ENCODE measurements at places on chromosomes 5 and 9.

GRCh38 chr5:148831590-148832565 lies 5.5 kb downstream of the ADRB2 start:
- no peak for DNase-seq

- no peak for DNase-seq
These were observed 3.2 kb upstream of the CORO2A start for GRCh38 chr9:98195671-98196070.

GRCh38 chr5:122907276-122907675 lies 61.9 kb downstream of the SNX24 start:
- DNase-seq: peak; percentile 66

DNA sequence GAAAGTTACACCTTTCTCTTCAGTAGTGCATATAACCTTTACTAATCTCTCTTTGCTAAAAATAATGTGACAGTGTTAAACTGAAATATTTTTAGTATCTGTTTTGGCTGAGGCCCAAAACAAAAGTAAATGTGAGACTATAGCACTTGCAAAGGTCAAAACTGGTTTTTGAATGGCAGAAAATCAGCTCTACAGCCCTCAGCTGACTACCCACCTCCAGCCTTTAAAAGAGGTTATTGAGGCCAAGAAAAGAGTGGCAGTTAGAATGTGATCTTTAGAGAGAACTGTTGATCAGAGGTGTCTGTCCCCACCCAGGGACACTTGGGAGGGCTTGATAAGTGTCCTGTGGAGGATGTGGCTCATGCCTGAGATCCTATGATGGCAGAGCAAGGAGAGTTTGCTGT lies 30.9 kb downstream of the PRKACG start:
- DNase-seq: no peak

GRCh38 chr9:137785704-137786161 lies 91.8 kb upstream of the CACNA1B start:
- DNase-seq: no peak

DNA sequence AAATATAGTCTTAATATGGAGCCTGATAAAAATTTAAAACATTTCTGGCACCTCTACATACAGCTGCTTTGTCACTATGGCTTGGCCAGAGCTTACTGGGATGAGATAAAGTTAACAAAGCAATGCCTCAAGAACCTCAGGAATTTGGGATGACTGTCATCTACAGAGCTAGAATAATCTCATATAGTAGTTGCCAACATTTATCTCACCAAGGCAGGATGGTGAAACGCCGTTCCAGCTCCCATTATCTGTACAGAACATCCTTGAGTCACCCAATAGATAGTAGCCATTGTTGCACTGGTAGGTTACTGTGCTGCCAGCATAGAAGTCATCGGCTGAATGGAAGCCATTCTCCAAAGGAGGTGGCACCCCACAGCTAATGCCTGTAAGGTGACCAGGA lies 94.6 kb upstream of the TXNDC8 start:
- DNase-seq: peak; percentile 37

DNA sequence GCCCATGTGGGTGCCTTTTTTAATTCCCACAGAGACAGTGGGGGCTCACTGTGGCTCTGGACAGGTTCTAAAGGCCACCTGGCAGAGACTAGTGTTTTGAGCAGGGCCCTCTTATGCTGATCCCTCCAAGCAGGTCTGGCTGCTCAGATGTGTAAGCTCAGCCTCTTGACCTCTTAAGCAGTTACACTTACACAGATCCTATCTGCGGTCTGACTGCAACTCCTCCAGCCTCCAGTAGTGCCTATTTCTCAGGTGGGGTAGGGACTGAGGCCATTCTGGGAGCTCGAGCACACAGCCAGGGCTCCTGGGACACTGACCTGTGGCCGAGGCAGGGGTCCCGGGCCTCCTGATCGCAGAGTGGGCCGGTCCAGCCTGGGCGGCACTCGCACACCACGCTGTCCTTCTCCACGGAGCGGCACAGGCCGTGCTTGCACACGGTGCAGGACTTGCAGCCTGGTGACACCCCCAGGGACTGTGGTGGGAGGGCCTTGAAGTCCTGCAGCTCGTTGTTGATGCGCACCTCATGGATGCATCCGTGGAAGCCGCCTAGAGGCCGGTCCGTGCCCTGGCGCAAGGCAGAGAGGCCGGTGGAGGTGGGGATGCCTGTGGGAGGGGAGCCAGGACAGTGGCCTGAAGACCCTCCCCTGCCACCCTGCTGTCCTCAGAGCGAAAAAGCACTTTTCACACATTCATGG lies 91.9 kb upstream of the PANK3 start:
- DNase-seq: no peak

GRCh38 chr5:32589942-32590869 lies 4.8 kb downstream of the SUB1 start:
- peak; percentile 66 for DNase-seq

GRCh38 chr5:116787570-116787969 lies 212.9 kb upstream of the SEMA6A start:
- no peak for DNase-seq

- no peak for DNase-seq
These were observed 19.8 kb downstream of the TGFBR1 start for GRCh38 chr9:99124534-99125255.

DNA sequence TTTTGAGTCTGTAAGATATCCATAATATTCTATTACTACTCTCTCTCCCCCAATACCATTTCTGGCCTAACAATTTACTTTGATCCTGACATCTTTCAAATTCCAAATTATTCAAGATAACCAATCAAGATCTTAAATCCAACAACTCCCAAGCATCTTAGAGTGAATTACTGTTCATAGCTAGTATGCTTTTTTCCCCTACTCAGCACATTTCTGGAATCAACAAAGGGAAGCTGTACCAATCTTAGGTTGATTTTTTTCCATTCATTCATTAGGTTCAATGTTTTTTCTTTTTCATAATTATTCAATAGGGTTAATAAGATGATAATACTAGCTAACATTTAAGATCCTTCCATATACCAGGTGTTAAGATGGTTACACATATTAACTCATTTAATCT lies 50.3 kb upstream of the MTMR12 start:
- DNase-seq: no peak

DNA sequence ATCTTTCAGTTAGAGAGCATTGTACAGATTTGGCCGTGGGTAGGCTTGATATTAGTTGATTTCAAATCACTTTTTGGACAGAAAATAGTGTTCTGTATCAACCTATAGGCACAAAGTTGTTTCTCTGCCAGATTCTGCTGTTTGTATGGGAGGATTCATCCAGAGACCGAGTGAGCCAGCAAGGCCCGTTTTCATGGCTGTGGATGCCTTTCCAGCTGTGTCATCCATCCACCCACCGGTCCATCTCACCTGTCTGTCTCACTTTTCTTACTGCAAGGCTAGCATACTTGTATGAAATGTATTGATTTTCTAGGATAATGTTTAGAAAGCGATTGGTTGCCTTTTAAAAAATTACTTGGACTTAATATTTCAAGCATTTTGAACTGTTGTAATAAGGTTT lies 34.4 kb downstream of the ICE1 start:
- no peak for DNase-seq

- peak; percentile 55 for DNase-seq
These were observed 31.1 kb downstream of the TUT7 start for GRCh38 chr9:86322973-86323644.

- DNase-seq: no peak
These were observed 208.4 kb upstream of the TBCA start for GRCh38 chr5:77984587-77984986.

DNA sequence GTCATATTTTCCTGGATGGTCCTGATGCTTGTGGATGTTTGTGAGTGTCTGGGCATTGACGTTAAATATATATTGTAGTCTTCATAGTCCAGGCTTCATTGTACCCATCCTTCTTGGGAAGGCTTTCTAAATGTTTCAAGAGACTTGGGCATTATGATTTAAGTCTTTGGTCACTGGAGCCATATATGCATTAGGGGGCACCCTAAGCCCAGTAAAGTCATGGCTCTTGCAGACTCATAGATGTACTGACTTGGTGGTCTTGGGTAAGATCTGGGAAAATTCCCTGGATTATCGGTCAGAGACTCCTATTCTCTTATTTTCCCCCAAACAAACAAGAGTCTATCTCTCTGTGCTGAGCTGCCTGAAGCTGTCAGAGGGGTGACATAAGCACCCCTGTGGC lies 271.1 kb downstream of the TRIM36 start:
- no peak for DNase-seq

DNA sequence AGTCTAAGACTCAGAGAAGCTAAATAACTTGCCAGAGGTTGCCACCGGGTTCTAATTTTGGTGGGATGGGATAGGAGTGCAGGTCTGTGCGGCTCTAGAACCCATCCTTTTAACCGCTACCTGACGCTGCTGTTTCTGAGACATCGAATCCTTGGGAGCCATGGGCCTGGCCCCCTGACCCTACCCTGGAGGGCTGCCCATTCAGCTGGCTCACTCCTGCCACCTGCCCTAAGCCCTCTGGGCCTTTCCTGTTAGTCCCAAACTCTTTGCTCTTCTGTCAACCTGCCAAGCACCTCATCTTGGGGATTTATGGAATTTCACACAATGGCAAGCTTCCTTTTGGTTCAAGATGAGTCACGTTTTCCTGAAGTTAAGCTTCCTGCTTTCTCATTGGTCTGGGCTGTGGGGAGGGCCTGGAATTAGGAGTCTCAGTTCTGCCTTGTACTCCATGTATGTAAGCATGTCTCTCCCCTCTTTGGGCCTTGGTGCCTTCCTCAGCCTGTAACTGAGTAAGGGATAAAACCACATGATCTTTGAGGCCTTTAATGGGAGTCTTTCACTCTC lies 26.6 kb downstream of the ENHO start:
- peak; percentile 57 for DNase-seq

- peak; percentile 82 for DNase-seq
These were observed 522.3 kb upstream of the ST8SIA4 start for GRCh38 chr5:101425339-101425859.

GRCh38 chr9:99222416-99223270 lies 561 bp downstream of the SEC61B start:
- peak; percentile 8 for DNase-seq

GRCh38 chr9:116499986-116500871 lies 186.9 kb upstream of the TRIM32 start:
- peak; percentile 86 for DNase-seq

DNA sequence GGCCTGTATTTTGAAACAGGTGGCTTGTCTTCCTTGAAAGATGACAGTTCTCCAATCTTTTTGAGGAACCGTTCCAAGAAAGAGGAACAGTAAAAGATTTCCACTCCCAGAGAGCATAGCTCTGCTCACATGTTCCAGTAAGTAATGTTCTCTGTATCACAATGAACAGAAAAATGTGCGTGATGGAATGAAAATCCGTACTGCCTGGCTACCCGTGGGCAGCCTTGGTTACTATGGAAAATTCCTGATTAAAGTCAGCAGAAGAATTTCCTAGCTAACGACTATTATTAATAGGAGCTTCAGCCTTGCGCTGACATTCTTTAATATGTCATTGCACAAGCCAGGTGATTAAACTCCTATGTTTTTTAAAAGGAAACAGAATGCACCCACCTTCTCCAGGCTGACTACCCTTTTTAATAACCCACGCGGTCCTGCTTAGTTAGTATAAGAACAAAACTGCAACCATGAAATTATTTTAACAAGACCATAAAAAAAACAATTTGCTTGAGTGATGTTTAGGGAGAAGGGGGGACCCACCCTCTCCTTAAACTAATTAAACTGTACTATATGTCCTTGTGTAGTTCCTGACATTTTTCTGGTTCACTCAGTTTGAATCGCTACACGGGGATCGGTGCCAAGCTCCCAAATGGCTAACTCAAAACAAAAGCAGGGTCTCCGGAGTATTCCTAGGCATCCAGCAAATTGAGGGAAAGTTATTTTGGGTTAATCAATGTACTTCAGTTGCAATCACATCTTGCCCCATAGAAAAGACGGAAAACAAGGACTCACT lies 54.8 kb upstream of the CPEB4 start:
- DNase-seq: no peak

GRCh38 chr9:110802416-110803035 lies 133.9 kb downstream of the MUSK start:
- DNase-seq: peak; percentile 77

DNA sequence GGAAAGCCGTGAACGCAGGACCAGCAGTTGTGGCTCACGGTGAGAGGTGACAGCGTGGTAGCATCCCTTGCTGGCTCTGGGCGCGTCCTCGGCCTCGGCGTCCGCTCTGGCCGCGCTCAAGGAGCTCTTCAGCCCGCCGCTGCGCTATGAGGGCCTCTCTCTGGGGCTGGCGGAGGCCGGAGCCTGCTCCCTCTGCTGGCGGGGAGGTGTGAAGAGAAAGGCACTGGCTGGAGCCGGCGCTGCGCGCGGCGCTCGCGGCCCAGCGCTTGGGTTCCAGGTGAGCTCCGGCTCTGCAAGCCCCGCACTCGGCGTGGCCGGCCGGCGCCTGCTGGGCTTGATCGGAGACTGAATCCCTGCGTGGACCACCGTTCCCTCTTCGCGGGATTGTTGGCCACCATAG lies 705.6 kb downstream of the SEMA5A start:
- DNase-seq: no peak

DNA sequence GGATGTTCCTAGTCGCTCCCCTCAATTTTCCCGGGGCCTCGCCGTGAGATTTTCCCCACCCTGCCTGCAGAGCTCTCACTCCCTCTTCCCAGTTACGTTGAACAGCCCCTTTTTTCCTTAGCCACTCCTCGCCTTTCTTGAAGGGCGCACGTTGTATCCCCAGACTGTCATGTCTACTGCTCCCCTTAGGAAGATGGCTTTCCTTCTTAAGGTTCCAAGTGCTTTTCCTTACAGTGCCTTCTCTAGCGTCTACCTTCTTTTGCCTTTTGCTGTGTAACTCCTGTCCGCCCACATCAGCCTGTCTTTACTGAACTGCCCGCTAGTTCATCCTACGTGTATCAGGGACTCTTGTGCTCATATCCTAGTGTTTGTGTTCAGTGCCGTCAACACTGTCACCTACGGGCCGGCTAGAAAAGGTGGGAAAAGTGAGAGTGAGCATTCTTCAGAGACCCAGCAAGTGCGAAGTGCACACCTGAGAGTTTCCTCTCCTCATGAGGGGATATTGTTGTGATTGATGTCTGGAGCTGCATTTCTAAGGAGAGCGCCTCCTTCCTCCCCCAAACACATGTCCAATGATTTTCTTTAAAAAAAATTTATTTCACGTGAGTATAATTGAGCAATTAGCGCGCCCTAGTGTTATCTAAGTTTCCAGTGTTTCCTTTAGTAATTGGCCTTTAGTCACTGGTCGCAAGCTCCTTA lies 764 bp downstream of the CAMLG start:
- DNase-seq: peak; percentile 24

DNA sequence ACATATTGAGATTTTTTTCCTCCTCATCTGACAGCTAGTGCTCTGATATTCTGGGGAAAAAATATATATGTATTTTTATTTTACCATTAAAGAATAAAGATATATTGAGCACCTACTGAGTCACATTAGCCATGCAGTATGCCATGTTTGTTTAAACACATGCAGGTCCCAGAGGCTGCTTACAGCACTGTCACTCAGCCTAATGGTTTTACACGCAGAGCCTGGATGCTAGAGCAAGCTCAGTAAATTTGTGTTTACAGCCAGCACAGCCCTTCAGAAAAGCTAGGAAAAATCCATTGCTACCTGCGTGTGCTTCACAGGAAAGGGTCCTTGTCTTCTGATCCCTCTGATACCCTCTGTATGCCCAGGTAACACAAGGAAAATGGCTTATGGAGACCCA lies 146.2 kb downstream of the SEMA6A start:
- no peak for DNase-seq

- no peak for DNase-seq
These were observed 17.2 kb downstream of the FBXW11 start for GRCh38 chr5:171989276-171989675.

All from fibroblast of skin of right quadriceps (primary cell).